Thymus (tissue), 14 donors: ENCODE measurements at places on chromosomes 13 and 19. TPM values are rescaled to one million over a fixed set of nuclear protein-coding genes. Genes with fewer than 3 reads are reported as not detected.

SIGLEC5 gene
- total RNA-seq: 0.90 TPM

DNA sequence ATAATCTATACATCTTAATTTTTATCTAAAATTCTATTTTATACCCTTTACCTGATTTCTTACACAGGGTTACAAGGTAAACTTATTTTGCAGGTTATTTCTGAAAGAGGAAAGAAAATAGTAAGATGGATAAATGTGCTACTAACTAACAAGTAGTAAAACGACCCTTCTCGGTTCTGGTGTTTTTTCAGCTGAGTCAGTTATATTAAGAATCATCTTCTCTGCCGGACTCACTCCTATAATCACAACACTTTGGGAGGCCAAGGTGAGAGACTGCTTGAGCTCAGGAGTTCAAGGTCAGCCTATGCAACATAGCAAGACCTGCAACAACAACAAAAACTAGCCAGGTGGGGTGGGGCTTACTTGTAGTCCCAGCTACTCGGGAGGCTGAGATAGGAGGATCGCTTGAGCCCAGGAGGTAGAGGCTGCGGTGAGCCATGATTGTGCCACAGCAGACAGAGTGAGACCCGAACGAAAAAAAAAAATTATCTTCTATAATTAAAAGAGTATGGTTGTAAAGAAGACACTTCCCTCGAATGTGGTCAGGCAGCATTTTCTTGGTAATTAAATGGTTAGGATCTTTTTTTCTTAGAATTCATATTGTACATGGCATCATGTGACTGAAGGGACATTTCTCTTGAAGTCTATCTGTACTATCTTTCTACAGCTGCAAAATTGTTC, 27.9 kb upstream of the RCBTB2 start:
- no peaks in the 10 kb centered on the region for H3K36me3 ChIP-seq
- peaks cover 10% of the 10 kb centered on the region for H3K4me1 ChIP-seq

DNA sequence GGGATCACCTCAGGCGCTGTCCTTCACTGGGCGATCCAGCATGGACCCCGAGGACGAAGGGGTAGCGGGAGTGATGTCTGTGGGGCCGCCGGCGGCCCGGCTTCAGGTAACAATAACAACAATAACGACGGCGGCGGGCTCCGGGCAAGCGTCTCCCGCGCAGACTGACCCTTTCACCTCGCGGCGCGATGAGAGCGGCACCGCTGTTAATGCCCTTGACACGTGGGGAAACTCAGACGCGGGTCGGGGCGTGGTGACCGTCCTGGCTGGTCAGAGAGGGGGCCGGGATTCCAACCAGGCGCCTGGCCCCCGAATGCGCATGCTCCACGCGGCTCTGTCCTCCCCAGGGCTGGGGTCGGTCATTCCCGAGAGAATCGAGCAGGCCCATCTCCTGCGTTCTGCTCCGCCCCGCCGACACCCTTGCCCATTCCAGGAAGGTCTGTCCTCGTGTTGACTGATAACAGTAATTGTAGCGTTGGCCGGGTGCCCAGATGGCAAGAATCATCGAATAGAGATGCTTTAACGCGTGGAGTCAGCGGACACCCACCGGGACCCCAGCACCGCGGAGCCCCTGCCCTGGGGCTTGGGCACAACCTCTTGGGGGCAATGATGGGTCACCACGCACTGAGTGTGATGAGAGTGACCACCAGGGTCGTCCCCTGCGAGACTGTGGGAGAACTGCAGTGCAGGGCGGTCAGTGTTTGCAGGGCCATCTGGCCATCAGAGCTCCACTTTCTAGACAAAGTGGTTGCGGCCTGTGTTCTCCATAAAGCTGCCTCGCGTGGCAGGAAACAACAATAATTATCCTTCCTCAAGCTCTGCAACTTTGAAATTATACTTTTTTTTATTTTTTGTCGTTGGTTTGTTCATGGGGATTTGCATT, 528 bp downstream of the ZNF8 start:
- DNase-seq: peak; percentile 39
- H3K27ac ChIP-seq: peak overlapping the region; percentile 70
- H3K4me3 ChIP-seq: peak overlapping the region; percentile 97
- peaks cover 16% of the 10 kb centered on the region for H3K36me3 ChIP-seq
- no peaks in the 10 kb centered on the region for H3K27me3 ChIP-seq
- H3K4me1 ChIP-seq: peaks cover 18% of the 10 kb centered on the region

C13orf42 gene
- 0.05 TPM for total RNA-seq

TINCR gene
- 0.19 TPM for total RNA-seq

TM9SF2 gene
- total RNA-seq: 71.3 TPM
